ENCODE measurements at places on chromosomes 16 and 17.

DNA sequence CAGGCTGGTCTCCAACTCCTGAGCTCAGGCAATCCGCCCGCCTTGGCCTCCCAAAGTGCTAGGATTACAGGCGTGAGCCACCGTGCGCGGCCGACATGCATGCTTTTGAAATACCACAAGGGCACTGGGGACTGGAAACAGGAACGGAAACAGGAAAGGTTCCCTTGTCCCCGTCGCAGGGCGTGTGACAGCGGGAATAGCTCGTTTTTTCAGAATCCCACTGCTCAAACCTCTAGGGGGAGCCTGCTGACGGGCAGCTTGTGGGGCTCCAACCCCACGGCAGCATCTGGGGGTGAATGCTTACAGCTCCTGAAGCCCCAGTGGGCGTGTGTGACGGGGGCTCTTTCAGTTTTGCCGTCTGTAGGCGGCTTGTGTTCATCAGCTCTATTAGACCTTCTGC, 18.8 kb upstream of the ASGR2 start:
- no peaks in the 10 kb centered on the region for H3K27me3 ChIP-seq
- H3K4me1 ChIP-seq = peaks cover 4% of the 10 kb centered on the region
- no peak overlapping the region for H3K27ac ChIP-seq

DNA sequence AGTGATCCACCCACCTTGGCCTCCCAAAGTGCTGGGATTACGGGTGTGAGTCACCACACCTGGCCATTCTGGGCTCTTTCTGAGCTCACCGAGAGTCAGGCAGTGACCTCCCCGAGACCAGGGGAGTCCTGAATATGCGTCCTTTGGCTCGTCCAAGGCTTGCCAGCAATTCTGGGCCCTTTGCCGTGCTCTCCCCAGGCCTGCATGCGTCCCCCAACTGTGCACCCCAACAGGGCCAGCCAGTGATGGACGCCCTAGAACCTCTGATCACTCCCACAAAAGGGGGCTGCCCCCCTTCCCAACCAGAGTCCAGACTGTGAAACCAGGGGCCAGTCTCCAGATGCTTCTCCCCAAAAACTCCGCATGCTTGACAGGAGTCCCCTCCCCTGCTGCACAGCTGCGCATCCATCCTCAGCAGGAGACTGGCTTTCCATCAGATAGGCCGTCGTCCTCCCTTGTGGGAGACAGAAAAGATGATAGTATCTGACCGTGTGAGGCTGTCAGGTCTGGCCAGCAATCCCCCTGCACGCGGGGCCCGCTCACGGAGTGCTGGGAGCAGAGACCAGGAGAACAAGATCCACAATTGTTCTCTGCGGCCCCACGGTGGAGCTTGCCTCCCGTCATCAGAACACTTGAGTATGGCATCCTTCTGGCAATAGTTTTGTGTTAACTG, 15.5 kb downstream of the HS3ST6 start:
- DNase-seq = no peak
- H3K27ac ChIP-seq = no peak overlapping the region

GRCh38 chr16:69204172-69204571, 17.2 kb downstream of the SNTB2 start:
- H3K27ac ChIP-seq = peak overlapping the region; percentile 36
- H3K4me1 ChIP-seq = peaks cover 25% of the 10 kb centered on the region
- H3K4me3 ChIP-seq = no peak overlapping the region
- no peak for DNase-seq
- no peaks in the 10 kb centered on the region for H3K27me3 ChIP-seq

DNA sequence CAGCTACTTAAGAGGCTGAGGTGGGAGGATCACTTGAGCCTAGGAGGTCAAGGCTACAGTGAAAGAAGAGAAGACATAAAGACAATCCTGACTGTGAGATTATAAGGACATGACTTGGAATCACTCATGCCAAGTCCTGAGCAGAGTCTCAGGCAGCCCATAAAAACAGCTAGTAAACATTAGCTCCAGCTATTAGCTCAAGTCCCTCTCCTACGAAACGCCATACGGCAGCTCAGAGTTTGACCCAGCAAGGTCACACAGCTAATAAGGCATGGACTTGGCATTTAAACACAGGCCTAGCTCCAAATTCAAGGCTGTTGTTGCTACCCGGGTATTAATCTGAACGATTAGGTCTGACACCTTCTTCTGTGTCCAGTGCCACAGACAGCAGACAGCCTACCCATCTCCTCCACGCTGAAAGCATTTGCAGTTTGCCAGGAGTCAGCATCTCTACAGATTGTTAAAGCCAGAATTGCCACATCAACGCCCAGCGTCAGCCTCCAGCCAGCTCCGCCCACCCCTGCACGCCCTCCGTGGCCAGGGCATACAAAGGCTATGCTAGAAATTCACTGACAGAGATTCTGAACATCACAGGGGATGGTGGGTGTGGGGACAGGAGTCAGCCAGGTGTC, 9.9 kb upstream of the TMEM114 start:
- H3K36me3 ChIP-seq = no peaks in the 10 kb centered on the region
- no peak for DNase-seq
- no peak overlapping the region for H3K4me3 ChIP-seq

DNA sequence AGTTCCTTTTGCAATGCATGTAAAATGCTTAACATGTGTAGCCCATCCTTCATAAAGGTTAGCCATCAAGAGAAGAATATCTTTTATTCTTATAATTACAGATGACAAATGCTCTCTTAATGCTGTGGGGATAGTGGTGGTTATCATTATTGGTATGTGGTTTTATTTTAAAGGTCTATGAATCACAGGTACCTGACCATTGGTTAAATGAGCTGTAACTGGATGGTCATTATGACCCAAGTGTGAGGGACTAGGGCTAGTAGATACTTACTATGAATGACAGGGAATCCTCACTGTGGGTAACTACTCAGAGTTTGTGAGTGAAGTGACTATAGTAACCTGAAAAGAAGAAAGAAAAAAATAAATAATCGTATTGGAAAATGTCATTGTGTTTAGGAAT, 78.8 kb downstream of the CDRT15 start:
- H3K36me3 ChIP-seq = no peaks in the 10 kb centered on the region
- no peaks in the 10 kb centered on the region for H3K27me3 ChIP-seq
- DNase-seq = no peak

All from upper lobe of left lung (tissue), 6 donors.